ENCODE measurements at places on chromosomes 3 and 15.

DNA sequence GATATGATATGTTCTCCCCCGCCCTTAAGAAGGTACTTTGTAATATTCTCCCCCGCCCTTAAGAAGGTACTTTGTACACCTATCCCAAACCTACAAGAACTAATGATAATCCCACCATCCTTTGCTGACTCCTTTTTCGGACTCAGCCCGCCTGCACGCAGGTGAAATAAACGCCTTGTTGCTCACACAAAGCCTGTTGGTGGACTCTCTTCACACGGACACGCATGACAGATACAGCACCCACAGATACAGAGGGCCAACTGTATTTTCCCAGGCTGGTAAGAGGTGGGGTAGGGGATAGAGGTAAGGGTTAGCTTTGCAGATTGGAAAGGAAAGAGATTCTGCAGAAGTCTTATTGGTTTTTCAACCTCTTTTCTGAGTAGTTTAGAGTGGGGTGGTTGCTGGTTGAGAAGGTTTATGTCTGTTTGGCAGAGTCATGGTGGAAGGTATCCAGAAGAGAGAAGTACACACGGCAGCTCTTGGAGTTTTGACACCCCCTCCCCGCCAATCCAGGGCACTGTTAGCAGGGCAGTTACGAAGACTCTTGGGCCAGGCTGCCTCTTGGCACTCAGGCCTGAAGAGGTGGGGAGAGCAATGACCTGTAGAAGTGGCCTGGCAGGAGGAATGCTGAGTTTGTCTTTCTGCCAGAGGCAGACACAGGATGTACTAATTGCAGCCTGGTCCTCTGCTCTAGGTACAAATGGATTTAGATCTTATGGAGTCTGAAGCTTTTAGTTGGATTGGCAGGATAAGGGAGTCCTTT lies 36.0 kb upstream of the IDH2 start:
- DNase-seq = no peak

GRCh38 chr3:179308001-179308400 lies 14.8 kb upstream of the ZNF639 start:
- no peak for DNase-seq

DNA sequence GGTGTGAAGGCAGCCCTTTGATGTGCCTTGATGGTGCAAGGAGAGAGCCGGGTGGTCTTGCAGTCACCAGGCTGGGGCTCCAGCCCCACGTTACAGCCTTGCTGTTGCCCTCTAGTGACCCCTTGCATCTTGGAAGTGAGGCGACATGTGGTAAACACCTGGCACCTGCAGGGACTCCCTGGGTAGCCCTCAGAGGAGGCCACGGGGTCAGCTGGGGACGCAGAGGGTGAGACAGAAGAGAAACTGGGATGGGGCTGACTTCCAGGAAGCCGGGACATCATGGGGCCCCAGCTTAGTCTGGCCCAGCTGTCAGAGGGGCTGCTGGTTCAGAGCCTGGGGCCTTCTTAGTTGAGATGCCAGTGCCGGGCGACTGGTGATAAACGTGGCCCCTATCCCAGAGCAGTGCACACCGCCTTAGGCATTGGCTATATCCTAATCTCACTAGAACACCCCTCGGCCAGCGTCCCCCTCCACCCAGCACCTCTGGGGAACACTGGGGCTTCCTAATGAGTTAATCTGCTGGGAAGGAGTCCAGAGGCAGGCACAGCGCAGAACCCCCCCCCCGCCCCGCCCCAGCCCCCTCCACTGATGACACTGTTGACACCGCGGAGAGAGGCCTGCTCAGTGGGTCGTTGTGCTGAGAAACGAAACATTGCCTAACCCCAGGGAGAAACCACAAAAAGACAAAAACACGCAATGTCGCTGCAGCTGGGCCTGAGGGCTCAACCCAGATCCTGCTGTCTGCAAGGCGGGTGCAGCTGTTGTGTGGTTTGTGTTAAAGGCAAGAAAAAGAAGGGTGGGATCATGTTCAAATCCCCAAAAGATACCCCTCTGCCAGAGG lies 60.5 kb upstream of the KLF13 start:
- peak; percentile 82 for DNase-seq

GRCh38 chr15:55132672-55133071 lies 64.1 kb downstream of the RSL24D1 start:
- no peak for DNase-seq

DNA sequence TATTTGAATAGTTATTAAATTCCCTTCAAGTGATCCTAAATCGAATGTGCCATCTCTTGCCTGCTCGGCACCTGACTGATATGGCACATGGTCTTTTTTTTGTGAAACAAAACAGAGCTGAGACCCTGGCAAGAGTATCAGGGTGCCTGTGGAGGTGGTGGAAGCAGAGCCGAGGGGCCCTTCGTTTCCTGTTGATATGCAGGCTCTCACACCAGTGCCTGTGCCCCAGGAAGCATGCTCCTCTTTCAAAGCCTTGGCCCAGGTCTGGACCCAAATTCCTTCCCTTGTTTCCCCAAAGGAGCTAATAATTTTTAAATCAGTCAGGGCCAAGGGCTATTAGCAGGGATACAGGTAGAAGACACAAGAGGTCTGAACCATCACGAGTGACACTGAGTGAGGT lies 21.5 kb upstream of the MRPS22 start:
- no peak for DNase-seq

DNA sequence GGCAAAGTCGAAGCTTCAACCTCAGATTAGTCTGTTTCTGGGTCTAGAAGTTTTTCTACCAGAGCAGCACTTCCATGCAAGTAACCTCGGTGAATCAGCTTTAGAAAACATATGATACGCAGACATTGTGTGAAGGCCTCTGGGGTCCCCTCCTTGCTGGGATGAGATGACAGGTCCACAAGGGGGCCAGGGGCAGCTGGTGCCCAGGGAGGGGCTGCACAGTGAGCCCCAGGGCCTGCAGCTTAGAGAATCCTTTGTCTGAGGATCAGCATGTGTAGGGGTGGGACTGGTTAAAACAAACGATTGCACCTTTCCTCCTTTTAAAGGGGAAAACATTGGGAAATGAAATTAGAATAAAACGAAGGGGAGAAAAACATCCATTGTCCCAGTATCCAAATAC lies 47.5 kb upstream of the TLE3 start:
- DNase-seq = no peak

DNA sequence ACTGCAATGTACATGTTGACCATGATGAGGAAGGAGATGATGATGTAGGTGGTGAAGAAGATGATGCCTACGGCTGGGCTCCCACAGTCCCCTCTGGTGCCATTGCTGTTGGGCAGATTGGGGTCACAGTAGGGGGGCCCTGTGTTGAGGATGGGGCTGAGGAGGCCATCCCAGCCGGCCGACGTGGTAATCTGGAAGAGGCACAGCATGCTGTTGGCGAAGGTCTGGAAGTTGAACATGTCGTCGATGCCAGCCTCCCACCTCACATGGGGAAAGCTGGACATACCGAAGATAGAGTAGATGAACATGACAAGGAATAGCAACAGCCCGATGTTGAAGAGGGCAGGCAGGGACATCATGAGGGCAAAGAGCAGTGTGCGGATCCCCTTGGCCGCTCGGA lies 48.6 kb upstream of the SCN5A start:
- DNase-seq = no peak
